ENCODE measurements at places on chromosomes 2 and 18.

GRCh38 chr18:74637070-74637469 lies 39.4 kb downstream of the ZNF407 start:
- no peak for DNase-seq

GRCh38 chr2:213237787-213238186 lies 46.5 kb upstream of the SPAG16 start:
- DNase-seq, result no peak

DNA sequence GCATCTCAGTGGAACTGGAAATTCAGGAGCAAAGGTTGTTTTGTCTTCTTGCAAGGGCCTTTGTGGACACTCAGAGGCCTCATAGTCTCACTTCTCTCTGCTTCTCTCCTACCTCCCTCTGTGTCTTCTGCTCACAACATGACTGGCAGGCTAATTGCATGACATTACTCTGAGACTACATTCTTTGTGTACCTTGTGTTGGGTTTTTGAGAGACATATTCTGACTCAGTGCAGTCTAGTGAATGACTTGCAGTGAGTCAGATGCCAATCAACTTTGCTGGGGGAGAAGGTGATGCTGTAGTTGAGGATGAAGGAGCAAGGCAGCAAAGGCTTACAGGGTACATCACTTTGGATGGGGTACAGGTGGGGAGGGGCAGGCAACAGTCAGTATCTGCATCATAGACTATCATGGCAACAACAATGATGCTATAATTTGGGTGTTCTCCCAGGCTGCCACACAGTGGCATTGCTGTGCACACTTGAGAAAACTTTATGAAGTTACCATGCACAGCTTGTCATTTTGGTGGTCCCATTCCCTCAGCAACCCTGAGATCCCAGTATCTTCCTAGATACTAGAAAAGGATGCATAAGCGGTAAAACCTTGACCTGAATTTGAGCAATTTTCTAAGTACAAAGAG lies 69.3 kb upstream of the SLC16A14 start:
- DNase-seq, result no peak

DNA sequence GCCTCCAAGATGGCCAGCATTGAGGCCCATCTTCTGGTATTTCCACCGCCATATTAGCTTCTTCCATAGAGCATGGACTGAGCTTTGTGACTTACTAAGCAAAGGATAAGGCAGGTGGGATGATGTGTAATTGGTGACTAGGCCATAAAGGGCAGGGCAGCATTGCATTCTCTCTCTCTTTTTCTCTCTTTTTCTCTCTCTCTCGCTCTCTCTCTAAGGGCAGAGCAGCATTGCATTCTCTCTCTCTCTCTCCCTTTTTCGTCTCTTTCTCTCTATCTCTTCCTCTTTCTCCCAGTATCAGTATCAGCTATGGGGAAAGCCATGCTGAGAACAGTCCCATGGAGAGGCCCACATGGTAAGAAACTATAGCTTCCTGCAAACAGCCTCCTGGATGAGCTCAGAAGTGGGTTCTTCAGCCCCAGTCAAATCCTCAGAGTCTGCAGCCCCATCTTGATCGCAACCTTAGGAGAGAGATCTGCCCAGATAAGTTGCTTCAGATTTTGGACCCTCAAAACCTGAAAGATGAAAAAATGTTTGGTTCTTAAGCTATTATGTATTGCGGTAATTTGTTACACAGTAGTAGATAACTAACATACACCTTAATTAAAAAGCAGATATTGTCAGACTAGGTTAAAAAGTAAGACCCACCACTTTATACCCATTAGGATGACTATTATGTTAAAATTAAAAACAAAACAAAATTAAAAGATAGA lies 39.1 kb upstream of the MYCN start:
- DNase-seq, result no peak

GRCh38 chr18:11167778-11168177 lies 18.4 kb upstream of the PIEZO2 start:
- no peak for DNase-seq

DNA sequence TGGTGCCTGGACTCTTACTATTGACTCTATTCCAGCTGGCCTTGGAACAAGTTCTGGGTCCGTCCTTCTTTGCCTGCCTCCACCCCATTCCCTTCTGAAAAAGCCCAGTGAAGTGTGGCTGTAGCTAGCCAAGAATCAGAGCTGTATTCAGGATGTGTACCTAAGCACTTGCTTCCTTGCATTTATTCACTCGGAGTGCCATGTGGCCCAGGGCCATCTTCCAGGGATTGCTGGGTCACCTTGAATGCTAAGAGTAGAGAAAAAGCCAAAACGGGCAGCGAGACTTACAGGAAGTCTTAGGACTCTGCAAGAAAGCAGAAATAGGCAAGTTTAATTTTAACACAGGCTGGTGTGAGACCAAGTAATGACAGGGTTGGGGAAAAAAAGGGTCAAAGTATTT lies 4.1 kb downstream of the ITGA6 start:
- no peak for DNase-seq

- DNase-seq, result no peak
These were observed 75.5 kb downstream of the NPAS2 start for GRCh38 chr2:100895402-100895801.

- DNase-seq, result no peak
These were observed 29.9 kb upstream of the FBLN7 start for GRCh38 chr2:112108178-112108832.

- peak; percentile 39 for DNase-seq
These were observed 902 bp upstream of the SMAD7 start for GRCh38 chr18:48951448-48952286.

GRCh38 chr2:18987592-18988073 lies 370.8 kb downstream of the OSR1 start:
- DNase-seq, result no peak

GRCh38 chr18:25921677-25922421 lies 168.6 kb downstream of the SS18 start:
- no peak for DNase-seq

GRCh38 chr2:95391641-95392310 lies 10.7 kb upstream of the FAHD2A start:
- DNase-seq, result no peak

- DNase-seq, result no peak
These were observed 283.4 kb downstream of the CLIP4 start for GRCh38 chr2:29398384-29399237.

DNA sequence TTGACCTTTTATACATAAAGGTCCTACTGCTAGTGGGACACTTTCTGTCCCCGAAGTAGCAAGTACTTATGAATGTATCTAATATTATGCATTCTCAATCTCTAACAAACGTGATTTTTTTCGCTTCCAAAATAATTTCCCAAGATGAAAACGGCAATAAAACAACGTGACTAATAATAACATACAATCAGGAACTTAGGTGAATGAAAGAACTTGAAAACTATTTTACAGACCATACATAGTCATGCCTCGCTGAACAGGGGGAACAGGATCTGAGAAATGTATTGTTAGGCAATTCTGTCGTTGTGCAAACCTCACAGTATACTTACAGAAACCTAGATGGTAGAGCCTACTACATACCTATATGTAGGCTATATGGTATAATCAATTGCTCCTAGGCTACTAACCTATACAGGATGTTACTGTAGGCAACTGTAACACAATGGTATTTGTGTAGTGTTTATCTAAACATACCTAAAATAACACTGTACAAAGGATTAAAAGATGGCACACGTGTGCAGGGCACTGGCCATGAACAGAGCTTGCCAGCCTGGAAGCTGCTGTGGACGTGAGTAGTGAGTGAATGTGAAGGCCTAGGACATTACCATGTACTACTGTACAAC lies 2.5 kb downstream of the RTN4 start:
- DNase-seq, result no peak

- DNase-seq, result no peak
These were observed 5.4 kb downstream of the SOX11 start for GRCh38 chr2:5697562-5697961.

DNA sequence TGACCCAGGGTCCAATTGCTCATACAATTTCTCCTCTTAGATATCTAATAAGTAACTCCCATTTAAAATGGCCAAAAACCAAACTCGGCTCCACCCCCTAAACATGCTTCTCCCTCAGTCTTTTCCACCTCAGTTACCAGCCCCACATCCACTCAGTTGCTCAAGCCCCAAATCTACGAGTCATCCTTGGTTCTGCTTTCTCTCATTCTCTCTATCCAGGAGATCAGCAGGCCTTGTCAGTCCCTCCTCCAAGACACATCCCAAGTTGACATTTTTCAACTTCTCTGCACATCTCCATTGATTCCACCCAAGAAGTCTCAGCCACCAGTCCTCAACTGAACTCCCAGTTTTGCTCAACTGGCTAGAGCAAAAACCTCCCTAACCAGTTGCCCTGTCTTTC lies 40.5 kb upstream of the RTN4 start:
- DNase-seq, result no peak

- no peak for DNase-seq
These were observed 144.5 kb downstream of the CYP26B1 start for GRCh38 chr2:72003124-72003523.

DNA sequence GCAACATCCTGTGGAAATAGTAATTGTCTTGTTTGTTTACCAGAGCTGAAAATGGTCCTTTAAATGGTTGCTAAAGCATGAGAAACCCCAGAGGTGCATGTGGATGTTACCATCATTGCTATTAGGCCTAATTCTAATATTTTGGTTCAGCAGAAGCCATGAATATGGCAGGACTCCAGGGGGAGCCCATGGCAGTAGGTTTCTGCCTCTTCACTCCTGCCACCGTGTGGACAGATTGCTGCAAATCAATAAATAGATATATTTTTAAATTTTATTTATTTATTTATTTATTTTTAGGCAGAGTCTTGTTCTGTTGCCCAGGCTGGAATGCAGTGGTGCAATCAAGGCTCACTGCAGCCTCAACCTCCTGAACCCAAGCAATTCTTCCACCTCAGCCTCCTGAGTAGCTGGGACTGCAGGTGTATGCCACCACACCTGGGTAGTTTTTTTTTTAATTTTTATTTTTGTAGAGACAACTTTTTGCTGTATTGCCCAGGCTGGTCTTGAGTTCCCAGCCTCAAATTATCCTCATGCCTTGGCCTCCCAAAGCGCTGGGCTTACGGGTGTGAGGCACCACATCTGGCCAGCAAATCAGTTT lies 54.9 kb upstream of the CAPN13 start:
- no peak for DNase-seq

Measured in activated naive CD4-positive, alpha-beta T cell (primary cell).